ENCODE measurements at places on chromosomes 12 and 14.

DNA sequence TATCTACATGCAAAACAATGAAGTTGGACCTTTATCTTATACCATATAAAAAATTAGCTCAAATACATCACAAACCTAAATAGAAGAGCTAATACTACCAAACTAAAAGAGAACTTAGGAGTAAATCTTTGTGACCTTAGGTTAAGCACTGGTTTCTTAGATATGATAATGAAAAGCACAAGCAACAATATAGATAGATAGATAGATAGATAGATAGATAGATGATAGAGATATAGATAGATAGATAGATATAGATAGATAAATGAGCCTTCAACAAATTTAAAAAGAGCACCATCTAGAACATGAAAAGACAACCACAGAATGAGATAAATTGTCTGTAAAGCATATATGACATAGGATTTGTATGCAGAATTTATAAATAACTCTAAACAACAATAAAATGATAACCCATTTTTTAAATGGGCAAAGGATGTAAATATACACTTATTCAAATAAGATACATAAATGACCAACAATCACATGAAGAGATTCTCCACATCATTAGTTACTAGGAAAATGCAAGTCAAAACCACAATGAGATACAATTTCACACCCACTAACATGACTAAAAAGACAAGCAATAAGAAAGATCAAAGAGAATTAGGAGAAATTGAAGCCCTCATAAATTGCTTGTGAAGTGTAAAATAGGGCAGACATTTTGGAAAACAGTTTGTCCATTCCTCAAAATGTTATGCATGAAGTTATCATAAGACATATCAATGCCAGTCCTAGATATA, 293.7 kb downstream of the BTG1 start:
- no peak for DNase-seq

GRCh38 chr12:60535363-60535762, 939.5 kb downstream of the SLC16A7 start:
- no peak for DNase-seq

DNA sequence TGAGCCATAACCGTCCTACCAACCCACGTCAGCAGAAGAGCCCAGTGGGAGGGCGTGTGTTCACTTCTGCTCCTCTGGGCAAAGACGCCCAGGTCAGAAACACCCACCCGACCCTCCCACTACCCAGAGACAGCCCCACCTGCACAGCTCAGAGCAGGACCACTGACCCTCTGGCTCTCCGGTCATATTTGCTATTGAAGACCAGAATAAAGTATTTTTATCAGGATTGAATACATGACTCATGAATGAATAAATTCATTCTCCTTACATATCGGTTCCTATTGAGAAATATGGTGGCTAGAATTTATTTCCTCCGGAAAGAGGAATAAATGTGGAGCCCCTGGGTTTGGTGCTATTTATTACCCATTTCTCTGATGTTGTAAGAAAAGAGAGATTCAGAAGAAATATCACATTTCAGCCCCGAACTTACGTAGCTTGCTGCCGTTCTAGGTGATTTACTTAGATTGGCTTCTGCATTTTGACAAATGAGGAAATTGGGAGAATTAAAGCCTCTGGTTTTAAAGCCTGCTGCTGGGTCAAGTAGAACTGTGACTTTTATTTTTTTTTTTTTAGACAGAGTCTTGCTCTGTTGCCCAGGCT, 36.4 kb upstream of the P2RX7 start:
- no peak for DNase-seq

- no peak for DNase-seq
Measured at GRCh38 chr12:15735837-15736615, 53.2 kb downstream of the EPS8 start.

- no peak for DNase-seq
Measured at GRCh38 chr14:42624980-42625761, 1018.5 kb downstream of the LRFN5 start.

DNA sequence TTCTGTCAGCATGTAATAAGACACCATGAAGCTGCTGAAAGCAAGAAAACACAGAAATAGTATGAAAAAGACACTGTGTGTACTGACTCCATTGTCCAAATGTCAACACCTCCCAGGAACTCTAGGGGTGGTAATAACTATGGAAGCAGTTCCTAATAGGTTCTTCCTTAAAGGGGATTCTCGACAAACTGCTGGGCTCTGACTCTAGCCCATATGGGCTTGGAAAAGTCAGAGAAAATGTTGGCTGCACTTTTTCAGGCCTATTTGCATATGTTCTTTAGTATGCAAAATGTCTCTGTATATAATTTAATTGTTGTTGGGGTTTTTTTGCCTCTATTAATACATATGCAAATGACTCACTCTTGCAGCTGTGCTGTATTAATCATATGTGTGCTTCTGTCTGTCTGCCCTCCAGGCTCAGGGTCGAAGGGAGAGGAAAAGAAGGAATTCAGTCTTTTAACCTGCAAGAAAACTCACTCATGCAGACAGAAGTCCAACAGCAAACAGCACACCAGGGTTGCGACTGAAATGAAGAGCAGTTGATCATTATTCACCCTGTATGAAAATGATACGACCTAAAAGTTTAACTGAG, 317.6 kb downstream of the SOX5 start:
- no peak for DNase-seq

GRCh38 chr12:88590851-88591250, 10.6 kb upstream of the KITLG start:
- no peak for DNase-seq

- DNase-seq, result no peak
Measured at GRCh38 chr14:61889914-61890351, 127.7 kb downstream of the SNAPC1 start.

DNA sequence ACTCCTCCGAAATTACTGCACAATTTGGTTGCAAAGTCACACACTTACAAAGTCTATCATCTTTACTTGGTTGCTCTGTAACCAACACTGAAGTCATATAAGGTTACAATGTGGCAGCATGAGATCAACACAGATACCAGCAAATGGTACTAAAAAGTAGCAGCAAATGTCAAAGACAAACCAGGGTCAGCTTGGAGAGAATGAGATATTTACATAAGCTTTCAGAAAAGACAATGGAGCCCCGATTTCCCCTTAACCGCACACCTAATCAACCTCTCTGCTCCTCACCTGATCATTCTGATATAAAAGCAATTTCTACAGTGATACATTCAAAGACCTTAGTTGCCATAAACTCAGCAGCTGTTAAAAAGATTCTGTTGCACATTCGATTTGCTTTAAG, 76.4 kb upstream of the FOXN3 start:
- no peak for DNase-seq

- DNase-seq, result no peak
Measured at GRCh38 chr12:124947013-124947412, 32.6 kb upstream of the UBC start.

- DNase-seq, result no peak
Measured at GRCh38 chr14:52917735-52918134, 33.1 kb downstream of the FERMT2 start.

All from HEK293T (cell line).